Germinal center (tissue), 1 donor: ENCODE measurements at places on chromosomes 6 and 20.

- peak; percentile 58 for DNase-seq
Observed at GRCh38 chr6:163756079-163756478, 341.6 kb downstream of the QKI start.

- DNase-seq = no peak
Observed at GRCh38 chr6:109678240-109678639, 12.8 kb downstream of the AK9 start.

DNA sequence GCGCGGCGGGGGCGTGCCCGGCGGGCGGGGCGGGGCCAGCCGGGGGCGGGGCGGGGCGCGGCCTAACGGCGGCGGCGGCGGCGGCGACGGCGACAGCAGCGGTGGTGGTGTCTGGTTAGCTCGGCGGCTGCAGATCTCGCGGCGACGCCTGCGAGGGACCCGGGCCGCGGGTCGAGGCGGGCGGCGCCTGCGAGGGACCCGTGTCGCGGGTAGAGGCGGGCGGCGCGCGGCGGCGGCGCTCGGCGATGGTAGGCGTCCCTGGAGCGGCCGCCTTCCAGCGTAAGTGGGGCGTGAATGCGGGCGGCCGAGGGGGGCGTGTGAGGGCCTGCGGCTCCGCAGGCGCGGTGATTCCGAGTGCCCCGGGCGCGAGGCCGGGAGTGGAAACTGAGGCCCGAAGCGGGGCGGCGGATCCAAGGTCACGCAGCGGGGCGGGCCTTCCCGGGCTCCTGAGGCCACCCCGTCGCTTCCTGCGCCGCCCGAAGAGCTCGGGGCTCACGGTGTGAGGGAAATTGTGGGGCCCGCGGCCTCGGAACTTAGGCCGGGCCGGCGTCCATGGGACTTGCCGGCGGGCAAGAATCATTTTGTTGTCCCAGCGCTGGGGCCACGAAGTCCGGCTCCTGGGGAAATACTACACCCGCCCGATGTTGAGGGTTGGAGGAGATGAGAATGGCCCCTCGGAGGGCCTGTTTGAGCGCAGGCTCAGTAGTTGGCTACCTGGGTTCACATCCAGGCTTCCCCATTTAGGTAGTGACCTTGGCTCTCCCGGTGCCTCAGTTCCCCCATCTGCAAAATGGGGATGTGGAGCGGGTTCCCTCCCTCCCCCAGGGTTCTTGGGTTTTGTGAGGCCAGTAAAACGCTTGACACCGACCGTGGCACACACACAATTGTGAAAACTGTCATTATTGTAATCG, at the start of gene CBFA2T2:
TSS of gene CBFA2T2 (plus strand) at position 74 of the 911 bp plus-strand sequence. CDS start at position 246, 172 bp downstream.
- no peak for DNase-seq

DNA sequence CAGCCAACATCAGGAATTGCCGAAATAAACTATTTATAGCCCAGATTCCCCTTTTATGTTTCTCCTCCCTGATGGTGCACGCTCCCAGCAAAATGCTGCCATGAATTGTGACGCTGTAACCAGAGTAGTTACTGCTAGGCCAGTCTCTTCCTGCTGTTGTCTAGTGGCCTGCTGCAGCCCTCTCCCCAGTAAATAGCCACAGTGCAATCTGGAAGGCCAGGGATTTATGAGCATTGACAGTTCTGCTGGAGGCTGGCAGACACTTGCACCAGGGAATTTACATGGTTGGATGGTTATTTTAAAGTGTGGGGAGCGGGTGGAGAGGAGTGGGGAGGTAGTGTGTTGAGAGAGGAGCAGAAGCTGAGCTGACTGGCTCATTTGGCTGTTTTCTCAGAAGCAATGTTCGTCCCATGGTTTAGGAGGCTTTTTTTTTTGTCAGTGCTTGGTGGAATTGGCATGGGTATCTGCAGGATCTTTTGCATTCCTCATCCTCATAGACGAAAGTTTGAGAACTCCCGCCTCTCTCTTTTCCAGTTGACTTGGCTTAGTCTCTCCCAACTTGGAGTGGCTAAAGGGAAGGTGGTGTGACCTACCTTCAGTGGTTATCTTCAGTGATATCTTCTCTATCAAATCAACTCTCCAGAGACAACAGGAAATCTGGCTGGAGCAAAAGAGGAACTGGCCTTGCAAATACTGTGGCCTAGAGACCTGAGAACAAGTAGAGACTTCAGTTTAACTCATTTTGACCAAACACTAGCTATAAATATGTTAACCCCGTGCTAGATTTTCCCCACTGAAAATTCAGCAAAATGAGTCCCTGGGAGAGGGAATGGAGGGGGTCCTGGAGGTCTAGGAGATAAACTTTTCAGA, 99.3 kb upstream of the VSTM2L start:
- peak; percentile 57 for DNase-seq

- DNase-seq = no peak
Observed at GRCh38 chr6:165984729-165985275, 182.8 kb downstream of the TBXT start.

GRCh38 chr6:42429042-42429585, 22.6 kb downstream of the TRERF1 start:
- DNase-seq = no peak

DNA sequence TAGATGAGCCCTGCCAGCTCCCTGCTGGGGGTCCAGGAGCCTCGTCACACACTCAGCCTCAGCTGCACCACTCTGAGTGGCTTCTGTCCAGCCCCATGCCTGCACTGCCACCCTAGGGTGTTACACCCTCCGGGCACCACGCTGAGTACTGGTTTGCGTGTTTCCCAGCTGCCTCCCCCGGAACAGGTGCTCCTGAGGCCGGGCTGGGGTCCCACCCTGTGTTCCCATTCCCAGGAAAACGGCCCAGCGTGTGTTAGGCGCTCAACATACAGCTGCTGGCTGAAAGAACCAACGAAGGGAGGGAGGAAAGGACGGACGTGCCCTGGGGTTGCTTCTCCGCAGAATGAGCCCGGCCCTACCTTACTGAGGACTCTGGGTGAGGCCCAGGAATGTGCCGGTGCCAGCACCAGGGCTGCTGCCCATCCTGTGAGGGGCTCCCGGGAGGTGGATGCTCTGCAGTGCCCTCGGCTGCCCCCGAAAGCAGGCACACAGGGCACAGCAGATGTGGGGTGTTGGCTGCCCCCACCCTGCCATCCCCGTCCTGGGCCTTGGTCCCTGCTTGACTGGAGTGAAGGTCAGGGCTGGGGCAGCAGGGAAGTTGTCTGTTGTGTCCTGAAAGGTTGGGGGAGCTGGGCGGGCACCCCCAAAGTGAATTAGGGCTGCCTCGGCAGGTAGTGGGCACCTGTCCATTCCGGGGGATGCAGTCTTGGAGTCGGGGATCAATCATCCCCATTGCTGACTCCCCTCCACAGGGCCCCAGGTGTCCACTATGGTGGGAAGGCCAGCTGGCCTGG, 16.3 kb downstream of the LAMA5 start:
- no peak for DNase-seq

DNA sequence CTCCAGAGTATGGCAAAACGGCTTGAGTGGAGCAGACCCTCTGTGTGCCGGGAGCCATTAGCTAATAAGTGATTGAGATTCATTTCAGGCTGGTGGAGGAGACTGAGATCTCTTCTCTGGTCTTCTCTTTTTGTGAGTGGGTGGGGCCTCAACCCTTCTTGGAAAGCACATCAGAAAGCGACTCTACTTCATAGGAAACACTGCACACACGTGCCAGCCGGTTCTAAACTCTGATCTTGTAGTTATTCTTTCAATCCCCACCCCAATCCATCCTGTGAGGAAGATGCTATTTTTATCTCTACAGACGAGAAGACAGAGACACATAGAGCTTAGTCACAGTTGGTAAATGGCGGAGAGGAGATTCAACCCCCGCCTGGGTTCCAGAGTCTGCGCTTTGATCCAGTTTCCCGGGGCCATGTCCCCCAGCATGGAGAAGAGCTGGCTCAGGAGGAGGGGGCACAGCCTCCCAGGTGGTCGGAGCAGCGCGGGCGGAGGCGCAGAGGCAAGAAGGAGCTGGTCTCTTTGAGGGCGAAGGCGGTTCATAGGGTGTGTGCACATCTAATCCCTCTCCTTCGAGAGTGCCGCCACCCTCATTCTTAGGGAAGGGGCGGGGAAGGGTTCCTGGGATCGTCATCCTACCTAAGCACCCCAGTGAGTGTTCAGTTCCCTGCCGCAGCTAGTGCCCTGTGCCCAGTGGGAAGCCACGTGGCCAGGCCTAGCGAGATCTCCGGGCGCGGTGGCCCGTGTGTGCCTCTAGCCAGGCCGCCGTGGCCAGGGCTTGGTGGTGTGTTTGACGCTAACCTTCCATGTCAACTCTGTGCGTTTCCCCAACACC, 49.0 kb upstream of the TAGAP start:
- DNase-seq = no peak

DNA sequence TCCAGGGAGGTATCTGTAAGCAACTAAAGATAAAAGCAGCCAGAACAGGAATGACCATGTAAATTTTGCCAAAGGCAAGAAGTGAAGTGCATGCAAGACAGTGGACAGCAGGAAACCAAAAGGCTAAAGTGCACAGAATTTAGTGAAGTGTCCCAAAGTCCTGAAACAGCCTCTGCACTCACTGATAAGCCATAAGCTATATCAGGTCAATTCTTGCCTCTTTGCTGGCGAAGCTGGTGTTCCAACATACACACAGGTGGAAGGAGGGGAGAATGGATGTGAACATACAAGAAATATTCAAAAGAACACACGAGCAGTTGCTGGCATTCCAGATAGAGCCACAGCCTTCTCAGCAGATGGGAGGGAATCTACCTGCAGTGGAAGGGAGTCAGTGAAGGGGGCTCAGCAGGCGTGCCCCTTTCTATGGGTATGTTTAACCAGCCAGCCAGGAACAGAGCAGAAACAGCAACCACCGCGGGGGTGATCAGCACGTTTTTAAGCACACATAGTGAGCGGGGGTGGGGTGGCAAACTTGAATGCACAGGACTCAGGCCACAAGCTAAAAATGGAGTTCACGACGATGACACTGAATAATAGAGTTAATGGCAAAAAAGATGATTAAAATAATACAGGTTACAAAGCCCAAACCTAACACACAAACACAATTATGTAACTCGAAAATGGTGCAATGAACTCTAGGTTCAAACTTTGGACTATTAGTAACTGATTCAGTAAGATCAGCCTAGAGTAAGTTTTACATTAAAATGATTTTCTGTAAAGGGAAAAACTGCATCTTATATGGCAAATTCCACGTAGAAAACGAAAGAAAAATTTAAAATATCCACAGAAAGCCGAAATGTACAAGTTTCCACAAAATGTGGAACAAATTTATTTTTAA, 1.2 kb downstream of the ECI2 start:
- no peak for DNase-seq

DNA sequence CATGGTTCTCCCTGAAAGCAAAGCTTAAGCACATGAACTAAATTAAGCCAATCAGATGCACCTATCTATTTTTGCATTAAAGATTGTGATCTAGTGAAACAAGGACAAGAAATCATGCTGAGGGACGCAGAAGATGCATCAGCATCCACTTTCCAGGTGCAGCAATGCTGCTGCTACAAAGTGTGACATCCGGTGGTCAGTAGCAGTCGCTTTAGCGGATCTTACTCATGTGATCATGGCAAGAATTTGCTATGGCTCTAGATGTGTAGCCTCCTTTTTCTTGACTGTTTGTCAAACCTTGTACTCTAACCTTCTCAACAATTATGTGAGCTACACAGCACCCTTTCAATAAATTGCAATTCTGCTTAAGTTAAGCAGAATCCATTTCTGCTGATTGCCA, 126.8 kb upstream of the SMLR1 start:
- no peak for DNase-seq

DNA sequence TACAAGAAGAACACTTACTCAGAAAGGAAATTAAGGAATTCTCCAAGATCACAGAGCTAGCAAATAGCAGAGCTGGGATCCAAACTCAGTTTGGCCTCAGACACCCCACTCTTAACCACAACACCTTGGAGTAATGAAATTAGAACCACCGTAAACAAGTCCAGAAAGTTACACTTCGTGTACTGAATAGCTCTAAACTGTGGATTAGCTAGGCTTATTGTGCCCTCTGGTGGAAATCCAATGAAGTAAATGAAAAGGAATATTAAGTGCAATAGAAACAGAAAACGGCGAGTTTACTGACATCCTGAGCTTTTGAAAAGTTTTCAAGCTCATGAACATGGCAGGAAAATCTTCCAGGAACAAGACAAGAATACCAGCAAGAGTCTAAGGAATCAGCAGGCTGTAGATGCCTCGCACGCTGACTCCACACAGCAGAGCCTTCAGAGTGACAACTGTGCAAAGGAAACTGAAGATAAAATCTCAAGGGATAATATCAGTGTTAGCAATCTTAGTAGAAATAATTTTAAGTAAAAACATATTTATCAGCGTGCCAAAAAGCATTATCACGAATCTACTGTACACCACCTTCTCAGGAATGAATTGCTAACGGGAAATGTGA, 34.6 kb downstream of the FBXO5 start:
- peak; percentile 18 for DNase-seq

GRCh38 chr6:169326067-169326799, 72.6 kb upstream of the THBS2 start:
- no peak for DNase-seq

DNA sequence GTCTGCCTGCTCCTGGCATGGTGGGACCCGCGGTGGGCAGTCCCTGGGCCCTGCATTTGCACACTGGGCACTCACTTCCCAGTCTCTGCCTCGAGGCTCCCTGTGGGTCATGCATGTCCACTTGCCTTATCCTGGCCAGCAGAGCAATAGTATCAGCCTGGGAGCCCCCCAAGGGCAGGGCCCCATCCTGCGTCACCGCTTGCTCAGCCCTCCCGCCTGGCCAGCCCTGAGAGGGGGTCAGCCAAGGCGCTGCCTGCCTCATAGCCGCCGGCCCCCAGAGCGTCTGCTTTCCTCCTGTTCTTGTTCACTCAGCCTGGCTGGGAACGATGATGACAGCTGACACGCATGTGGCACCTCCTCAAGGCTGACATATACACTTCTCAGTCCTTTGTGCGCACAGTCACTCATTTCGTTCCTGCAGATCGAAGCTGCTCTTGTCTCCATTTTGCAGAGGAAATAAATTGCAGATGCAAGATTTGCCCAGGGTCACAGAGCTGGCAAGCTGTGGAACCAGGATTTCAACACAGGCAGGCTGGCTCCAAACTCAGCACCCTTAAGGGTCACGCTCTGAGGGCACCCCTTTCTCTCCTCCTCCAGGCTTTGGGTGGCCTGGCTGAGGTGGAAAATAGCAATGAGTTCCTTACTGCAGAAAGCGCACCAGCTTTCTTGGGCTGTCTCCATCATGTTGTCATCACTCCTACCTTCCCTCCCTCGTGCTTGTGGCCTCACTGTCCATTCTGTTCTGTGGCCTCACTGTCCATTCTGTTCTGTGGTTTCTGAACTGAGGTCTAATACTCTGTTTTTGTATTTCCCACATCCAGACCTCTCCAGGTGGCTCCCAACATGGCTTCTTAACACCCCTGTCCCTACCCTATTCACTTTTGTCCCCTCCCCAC, 17.2 kb downstream of the KCNK17 start:
- no peak for DNase-seq

GRCh38 chr20:50655311-50655880, 35.9 kb downstream of the RIPOR3 start:
- DNase-seq = no peak

DNA sequence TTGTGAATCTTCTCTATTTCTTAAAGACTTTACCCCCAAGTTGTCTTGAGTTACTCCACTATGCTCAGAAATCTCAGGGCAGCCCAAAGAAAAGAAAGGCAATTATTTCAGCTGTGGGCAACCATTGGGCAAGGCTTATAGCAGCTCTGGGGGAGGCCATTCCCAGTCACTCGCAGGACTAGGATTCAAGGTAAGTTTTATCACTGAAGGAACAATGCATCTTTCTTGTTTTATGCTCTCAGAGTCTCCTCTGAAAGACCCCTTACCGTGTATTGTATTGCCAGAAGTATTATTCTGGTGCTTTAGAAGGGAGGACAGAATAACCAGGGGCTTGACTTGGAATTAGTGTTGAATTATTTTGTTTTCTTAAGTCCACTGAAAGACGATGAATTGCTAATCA, 586.3 kb upstream of the MAP3K7 start:
- no peak for DNase-seq
